ENCODE measurements at places on chromosomes 16 and 17.

DNA sequence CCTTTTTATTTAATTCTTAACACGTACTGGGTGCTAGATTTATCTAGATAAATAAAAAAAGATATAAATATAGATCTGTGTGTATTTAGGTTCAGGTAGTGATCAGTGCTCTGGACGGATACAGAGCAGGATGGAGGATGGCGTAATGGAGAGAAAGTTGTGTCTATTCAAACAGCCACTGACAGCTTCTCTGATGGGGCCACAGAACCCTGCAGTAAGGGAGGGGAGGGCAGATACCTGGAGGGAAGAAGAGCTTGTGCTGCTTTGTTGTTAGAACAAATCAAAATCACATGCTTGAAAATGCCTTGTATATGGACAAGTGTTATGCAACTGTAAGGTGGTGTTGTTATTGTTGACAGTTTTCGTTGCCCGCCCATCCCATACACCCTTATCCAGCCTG lies 170.2 kb downstream of the UTP18 start:
- no peak for DNase-seq

DNA sequence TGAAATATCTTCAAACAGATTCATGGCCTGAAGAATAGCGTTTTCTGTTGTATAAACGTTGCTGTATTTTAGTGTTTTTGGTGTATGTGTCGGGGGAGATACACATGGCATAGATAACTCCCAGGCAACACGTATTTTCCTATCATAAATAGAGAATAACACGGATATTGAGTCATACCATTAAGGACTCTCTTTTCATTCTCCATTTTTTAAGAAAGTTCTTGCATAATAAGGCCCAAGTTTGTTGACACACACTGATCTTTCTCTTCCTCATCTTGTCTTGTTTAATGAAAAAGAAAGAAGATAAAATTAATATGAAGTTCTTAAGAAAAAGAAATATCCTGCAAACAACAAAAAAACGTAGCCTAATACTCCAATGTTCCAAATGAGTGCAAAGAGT lies 13.4 kb downstream of the ABCA8 start:
- DNase-seq: no peak

DNA sequence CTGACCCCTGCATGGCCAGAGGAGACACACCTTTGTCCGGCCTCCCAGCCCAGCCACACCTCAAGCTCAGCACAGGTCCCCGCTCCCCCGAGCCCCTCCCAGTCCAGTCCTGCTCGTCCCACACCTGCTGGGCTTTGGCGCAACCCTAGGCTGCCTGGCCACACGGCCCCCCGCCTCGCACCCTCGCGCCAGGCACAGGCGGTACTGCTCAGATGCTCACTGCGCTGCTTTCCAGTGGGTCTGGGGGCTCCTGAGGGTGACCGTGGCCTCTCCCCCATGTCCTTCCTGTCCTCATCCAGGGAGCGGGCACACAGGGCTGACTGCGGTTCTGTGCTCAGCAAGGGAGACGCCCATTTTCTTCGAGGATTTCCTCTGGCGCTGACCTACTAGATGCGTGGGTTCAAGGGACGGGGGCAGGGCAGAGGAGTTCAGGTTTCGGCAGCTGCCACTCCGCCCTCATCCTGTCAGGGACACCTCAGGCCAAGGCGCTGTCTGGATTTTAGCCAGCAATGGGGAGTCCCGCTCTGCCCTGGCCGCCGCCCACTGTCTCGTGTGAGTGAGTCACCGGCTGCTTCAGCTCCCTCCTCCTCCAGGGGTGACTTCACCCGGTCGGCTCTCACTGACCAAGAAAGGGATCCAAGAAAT lies 118.0 kb upstream of the ZNF469 start:
- peak; percentile 30 for DNase-seq

DNA sequence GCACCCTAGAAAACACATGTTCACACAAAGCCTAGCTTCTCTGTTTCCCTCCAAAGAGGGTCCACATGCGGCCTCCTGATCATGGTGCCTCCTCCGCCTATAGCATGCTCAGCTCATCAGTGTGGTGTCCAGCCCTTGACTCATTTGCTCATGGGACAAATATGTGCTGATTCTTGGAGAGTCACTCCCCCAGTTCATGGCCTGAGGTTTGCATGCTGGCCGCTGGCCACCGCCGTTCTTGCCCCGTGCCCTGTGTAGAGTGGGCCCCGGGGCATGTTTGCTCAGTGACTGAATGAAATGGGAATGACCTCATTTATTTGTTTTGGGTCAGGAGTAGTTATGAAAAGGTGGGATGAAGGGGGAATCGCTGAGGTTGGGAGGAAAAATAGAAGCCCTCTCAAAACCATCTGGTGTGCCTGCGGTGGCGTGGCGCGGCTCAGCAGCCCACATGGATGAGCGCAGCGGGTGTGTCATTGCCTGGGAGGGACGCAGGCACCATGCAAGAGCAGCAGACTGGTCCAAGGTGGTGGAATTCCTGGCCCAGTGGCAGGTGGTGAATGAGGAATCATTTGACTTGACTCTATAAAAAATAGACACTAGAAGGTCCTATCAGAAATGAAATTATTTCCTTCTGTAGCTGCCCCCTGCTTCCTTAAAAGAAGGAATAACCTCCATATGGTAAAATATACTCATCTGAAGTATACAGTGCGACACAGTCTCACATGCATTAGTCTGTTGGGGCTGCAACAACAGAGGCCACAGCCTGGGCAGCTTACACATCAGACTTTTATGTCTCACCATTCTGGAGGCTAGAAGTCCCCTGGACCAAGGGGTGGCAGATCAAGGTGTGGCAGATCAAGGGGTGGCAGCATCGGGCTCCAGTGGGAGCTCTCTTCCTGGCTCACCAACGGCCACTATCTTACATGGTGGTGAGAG lies 31.7 kb downstream of the CRISPLD2 start:
- DNase-seq: peak; percentile 94

DNA sequence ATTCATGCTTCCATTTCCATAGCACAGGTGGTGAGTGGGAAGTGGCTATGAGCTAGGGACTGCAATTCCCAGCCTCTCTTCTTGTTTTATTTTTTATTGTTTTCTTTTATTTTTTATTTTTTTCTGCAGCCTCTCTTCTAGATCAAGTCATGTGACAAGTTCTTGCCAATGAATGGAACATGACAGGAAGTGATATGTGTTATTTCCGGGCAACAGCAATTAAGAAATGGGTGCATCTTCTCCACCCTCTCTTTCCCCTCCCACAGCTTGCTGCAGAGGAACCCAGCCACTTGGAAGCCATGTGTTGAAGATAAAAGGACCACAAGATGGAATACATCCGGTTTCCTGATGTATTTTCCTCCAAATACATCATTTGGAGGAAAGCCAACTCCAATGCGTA lies 23.6 kb downstream of the IRX5 start:
- DNase-seq: no peak

DNA sequence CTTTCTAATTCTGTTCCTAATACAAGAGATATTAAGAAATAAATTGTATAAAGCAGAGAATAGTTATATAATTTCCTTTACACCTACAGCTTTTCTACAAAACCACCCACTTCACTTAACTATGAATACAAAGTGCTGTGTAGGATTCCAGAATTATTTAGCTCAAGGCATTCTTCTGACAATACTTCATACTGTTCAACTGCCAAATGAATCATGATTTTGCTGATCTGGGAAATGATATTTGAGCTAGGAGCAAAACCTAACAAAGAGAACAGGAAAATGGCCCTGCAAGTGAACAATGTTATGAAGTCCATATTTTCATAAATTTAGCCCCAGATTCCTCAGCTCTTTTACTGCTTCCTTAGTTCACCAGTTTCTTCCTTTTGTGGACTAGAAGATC lies 12.9 kb downstream of the BBS2 start:
- no peak for DNase-seq

DNA sequence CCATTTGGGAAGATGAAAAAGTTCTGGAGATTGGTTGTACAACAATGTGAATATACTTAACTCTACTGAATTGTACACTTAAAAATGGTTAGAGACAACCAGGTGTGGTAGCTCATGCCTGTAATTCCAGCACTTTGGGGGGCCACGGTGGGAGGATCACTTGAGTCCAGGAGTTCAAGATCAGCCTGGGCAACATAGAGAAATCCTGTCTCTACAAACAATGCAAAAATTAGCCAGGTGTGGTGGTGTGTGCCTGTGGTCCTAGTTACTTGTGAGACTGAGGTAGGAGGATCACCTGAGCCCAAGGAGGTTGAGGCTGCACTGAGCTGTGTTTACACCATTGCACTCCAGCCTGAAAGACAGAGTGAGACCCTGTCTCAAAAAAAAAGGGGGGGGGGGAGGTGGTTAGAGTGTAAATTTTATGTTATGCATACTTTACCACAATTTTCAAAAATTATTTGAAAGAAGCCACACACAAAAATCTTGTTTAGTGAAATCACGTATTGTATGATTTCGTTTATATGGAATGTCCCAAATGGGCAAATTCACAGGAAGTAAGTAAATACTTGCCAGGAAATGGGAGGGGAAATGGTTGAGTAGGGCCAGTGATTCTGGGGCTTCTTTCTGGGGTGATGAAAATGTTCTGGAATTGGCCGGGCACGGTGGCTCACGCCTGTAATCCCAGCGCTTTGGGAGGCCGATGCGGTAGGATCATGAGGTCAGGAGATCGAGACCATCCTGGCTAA lies 37.1 kb upstream of the AMZ2 start:
- no peak for DNase-seq

DNA sequence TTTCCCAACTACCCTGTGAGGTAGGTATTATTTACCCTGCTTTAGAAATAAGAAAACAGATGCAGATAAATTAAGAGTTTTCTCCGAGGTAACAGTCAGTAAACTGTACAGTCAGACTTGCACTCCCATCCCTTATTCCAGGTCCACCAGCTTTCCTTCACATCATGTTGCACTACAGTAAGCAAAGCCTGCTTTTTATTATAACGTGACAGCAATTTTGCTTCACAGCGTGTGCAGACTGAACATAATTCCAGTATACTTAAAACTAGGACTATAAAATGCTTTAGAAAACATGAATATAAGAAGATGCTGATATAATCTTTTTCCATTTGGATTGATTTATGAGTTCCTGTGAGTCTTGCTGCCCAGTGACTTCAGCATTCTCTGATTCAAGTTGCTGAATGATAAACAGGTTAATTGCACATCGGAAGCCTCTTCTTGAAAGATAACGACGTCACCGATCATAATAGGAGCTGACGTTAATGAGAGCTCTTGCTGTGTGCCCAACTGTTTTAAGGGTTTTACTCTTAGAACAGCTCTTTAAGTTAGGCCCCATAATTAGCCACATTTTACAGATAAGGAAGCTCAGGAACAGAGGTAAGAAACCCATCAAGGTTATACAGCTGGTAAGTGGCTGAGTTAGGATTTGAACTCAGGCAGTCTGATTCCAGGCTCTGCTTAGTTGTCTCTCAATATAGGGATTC lies 1.4 kb downstream of the LIG3 start:
- no peak for DNase-seq

- DNase-seq: no peak
Observed at GRCh38 chr16:81830845-81831540, 51.9 kb downstream of the PLCG2 start.
